Activated T-helper 2 cell treated with anti-CD3 and anti-CD28 coated beads, Interferon-gamma antibody, Interleukin-2, Interleukin-4, amounts not matched to agents 10 μg/mL and 5 μg/mL and 100 μg/mL, durations not matched to agents 14 hours and 24 hours and 36 hours (primary cell): ENCODE measurements at places on chromosomes 4 and X. TPM values are rescaled to one million over a fixed set of nuclear protein-coding genes. Genes with fewer than 3 reads are reported as not detected.

DNA sequence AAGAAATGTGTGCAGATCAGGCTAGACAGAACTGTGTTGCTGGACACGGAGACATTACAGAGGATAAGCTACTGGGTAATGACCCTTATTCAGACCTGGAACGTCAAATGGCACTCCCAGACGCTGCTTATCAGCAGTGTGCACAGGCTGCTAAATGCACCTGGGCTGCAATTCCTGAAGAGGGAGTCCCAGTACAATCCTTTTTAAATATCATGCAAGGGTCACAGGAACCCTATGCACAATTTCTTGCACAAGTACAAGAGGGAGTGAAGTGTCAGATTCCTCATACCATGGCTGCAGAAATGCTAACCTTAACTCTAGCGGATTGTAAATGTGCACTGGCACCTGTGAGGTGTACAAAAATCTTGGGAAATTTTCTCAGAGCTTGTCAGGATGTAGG, 16.9 kb downstream of the SPIN2B start:
- peaks cover 26% of the 10 kb centered on the region for H3K36me3 ChIP-seq
- peaks cover 4% of the 10 kb centered on the region for H3K4me1 ChIP-seq
- no peaks in the 10 kb centered on the region for H3K27me3 ChIP-seq
- no peak overlapping the region for H3K27ac ChIP-seq

- no peak overlapping the region for H3K4me3 ChIP-seq
- H3K27ac ChIP-seq = no peak overlapping the region
- DNase-seq = no peak
- no peaks in the 10 kb centered on the region for H3K36me3 ChIP-seq
Observed at GRCh38 chr4:163171590-163171989, 4.9 kb upstream of the NAF1 start.

Gene GAGE12F
- not detected in 2 replicates for total RNA-seq

- DNase-seq = no peak
- no peak overlapping the region for H3K4me3 ChIP-seq
- no peak overlapping the region for H3K27ac ChIP-seq
- no peaks in the 10 kb centered on the region for H3K36me3 ChIP-seq
- no peaks in the 10 kb centered on the region for H3K4me1 ChIP-seq
Observed at GRCh38 chr4:1808396-1808795, 15.3 kb downstream of the FGFR3 start.

DNA sequence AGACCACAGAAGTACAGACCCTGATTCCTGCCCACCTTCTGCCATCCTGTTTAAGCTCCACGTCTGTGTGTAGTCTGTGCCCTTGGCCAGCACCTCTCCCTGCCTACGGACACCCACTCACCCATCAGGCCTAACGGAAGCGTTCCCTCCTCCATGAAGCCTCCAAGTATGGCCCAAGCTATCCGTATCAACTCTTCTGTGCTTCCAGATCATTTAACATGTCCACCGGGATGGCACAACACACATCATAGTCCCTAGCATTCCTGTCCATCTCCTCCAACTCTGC, 11.7 kb downstream of the WDR1 start:
- H3K4me3 ChIP-seq = peak overlapping the region; percentile 51
- H3K4me1 ChIP-seq = peaks cover 94% of the 10 kb centered on the region
- peaks cover 91% of the 10 kb centered on the region for H3K36me3 ChIP-seq
- peak overlapping the region; percentile 75 for H3K27ac ChIP-seq

Gene SYTL4
- total RNA-seq = not detected in 2 replicates

- H3K27me3 ChIP-seq = no peaks in the 10 kb centered on the region
- H3K4me3 ChIP-seq = no peak overlapping the region
- no peaks in the 10 kb centered on the region for H3K4me1 ChIP-seq
- DNase-seq = no peak
Observed at GRCh38 chr4:177434667-177435066, 7.6 kb downstream of the AGA start.
